ENCODE measurements at places on chromosomes 1 and 21.

DNA sequence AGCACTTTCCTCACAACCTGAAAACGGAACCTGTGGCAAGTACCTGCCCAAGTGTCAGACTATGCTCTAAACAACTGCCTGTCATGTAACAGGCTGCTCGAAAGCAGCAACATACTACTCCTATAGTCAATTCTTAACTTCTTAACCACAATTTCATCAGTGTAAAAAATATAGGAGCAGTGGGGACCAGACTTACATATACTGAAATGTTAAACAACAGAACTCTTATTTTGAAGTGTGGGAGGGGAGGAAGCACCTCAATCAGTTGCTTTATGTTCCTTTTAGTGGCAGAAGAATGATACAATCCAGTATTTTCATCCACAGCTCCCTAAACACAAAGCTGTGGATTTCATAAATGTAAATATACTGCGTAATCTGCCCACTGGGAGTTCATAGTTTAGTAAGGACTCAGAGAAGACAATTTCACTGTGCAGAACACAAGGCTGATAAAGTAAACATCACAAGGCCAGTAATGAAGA, 44.2 kb downstream of the WLS start:
- DNase-seq, result no peak

DNA sequence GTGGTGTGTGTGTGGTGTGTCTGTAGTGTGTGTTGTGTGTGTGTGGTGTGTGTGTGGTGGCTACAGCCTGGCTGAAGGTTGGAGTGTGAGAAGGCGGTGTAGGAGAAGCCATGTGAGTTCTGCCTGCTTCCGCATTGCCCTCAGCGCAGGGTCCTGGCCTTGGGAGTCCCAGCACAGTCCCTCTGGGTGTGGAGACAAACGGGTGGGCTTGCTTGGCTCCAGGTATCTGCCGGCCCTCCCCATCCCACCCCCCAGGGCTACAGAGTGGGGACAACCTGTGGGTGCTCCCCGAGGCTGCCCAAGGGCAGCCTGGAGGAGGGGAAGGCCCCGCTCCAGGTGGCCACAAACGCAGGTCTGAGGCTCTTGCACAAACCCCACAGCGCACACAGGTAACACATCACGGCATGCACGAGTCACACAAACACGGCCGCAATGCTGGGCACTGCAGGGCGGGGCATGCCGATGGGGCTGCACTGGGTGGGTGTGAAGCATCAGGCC, 31.7 kb upstream of the ADARB1 start:
- DNase-seq, result no peak

DNA sequence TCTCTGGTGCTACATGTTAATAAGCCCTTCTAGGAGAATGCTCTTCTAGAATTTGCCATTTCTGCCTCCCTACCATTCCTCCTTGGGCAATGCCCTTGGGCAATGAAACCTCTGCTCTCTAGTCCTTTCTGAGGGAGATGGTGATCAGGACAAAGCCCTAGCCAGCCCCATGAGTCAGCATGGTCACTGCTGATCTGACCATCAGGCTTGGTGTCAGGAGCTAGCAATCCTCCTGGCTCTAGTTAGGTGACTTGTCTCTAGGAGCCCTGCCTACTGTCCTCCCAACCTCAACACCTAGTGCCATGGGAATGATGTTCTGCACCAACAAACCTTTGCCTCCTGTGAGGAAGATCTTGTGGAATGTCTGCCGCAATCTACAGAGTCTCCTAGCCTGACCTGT, 89.8 kb downstream of the NMNAT2 start:
- no peak for DNase-seq

DNA sequence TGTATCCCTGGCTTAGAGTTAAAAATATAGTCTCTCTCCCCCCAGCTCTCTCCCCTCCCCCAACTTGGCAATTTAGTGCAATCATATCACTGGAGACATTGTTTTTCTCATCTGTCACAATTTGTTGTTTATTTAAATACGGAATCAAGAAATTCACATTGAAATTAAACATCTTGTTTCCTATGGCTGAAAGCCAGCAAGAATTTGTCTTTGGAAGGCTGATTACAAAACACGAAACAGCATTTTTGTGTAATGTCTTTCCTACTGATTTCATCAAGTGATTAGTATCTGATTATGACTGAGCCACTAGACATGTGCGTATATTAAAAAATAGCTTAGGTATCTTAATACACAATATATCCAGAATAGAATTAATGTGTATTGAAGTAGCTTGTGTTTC, 119.7 kb downstream of the LYPLAL1 start:
- no peak for DNase-seq

DNA sequence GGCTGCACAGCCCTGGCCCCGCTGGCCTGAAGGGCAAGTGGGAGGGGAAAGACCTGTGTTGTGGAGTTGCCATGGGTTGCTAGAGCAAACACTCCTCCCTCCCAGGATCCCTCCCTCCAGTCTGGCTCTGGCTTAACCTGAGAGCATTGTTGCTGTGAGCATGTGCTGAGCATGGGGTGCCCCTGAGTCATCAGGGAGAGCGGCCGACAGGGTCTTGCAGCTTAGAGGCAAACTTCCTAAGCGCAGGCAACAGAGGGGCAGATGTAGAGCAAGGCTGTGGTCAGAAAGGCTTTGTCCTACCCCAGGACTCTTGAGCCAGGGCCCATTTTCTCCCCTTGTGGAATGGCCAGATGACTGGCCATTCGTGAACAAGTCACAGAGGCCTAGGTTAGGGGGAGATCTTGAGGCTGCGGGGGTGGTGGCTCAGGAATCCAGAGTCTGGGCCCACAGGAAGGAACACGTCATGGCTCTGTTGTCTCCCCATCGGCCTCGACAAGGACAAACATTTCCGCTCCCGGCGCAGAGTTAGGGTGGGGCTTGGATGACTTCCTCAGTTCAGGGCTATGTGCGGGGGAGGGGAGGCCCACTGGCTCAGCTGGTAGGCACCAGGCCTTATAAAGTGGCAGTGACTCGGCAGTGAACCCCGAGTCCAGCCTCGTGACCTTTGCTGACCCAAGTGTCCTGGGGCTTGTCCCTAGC, 362 bp upstream of the DYNLT4 start:
- peak; percentile 93 for DNase-seq

- no peak for DNase-seq
Observed at GRCh38 chr1:68180441-68181164, 51.7 kb downstream of the WLS start.

DNA sequence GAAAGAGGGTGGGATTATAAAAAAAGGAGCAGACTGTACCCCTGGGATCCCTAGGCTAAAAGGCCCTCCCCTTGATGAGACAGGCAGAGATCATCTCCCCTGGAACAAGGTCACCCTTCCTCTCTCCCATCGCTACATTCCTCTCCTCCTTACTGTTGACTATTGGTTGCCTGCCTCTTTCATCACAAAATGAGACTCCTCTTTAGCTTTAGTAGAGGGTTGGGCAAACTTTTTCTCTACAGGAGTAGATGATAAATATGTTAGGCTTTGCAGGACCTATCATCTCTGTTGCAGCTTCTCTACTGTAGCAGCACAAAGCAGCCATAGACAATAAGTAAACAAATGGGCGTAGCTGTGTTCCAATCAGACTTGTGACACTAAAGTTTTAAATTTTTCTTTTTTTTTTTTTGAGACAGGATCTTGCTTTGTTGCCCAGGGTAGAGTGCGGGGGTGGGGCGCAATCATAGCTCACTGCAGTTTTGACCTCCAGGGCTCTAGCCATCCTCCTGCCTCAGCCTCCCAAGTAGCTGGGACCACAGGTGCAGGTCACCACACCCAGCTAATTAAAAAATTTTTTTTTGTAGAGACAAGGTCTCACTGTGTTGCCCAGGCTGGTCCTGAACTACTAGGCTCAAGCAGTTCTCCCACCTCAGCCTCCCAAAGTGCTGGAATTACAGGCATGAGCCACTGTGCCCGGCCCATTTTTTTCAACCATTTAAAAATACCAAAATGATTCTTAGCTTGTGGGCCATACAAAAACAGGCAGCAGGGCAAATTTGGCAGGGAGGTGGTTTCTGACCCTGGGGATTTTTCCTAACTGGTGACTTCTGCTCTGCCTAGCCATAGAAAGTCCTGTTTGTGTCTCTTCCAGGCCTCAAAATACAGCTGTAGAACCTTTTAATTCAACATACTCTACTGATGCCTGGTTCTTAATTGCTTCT, 15.1 kb downstream of the MCL1 start:
- no peak for DNase-seq

- DNase-seq, result no peak
Observed at GRCh38 chr1:158830904-158831507, at the start of gene MNDA. TSS of gene MNDA (plus strand) at chr1:158831351. CDS start at chr1:158842154, 10,803 bp downstream.

GRCh38 chr21:39924577-39925308, 57.5 kb downstream of the PCP4 start:
- DNase-seq, result no peak

GRCh38 chr1:27862004-27862403, 10.3 kb upstream of the THEMIS2 start:
- no peak for DNase-seq

DNA sequence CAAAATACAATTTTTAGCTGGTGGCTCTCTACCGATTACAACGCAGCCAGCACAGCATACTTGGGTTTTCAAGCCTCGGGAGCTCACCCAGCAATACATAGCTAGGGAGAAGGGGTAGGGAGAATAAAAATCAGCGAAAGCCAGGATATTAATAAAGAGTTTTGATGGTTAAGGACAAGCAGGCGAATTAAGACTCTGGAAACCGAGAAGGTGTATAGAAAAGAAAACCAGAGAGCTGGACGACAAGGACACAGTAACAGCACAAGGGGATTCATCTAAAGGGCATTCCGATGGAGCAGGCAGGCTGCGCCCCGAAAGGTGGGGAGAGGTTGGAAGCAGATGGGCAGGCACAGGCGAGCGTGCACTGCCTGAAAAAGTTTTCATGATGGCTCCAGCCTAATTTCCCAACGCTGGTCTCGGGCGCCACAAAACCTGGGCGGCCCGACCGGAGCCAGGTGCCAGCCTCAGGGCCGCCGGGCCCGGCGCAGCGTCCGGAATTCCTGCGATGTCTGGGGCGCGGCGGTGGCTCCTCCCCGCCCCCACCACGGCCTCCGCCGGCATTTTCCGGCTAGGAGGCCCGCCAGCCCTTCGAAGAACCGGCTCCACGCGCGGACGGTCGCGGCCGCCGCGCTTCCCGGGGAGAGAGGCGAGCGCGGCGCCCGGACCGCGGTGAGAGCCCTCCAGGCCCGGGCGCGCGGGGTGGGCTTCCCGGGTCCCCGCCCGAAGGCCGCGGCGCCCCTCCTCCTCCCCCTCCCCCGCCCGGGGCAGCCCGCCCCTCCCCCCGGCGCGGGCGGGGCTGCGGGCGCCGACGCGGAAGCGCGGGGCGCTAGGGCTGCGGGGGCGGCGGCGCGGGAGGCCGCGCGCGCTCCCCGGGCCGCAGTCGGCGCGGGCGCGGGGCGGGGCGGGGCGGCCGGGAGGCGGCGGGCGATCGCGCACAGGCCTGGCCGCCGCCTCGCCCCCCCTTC, 774 bp upstream of the DYRK1A start:
- peak; percentile 54 for DNase-seq

DNA sequence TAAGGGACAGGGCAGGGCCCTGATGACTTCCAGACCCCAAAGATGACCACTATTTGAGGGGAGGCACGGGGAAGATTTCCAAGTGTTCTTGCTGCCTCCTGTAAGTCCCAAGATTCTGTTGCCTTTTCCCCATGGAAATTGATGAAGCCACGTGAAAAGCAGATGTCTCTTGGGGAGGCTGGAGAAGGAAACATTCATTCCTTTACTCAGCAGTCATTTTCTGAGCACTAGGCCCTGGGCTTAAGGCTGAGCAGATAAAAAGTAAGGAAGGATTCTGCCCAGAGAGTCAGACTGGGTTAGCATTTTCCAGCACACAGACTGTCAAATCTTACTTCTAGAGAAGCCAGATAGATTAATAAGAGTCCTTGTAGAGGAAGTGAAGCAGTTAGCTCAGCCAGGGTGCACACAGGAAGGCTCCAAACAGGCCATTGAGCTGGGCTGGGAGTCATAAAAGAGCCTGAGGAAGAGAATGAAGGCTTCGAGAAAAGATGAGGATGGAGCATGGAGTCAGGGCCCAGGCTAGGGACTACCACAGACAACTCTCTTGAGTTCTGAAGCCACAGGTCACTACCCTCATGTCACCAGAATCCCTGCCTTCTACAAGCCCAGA, 10.1 kb downstream of the EXTL1 start:
- DNase-seq, result no peak

GRCh38 chr21:21828130-21828529, 829.9 kb downstream of the NCAM2 start:
- DNase-seq, result no peak

DNA sequence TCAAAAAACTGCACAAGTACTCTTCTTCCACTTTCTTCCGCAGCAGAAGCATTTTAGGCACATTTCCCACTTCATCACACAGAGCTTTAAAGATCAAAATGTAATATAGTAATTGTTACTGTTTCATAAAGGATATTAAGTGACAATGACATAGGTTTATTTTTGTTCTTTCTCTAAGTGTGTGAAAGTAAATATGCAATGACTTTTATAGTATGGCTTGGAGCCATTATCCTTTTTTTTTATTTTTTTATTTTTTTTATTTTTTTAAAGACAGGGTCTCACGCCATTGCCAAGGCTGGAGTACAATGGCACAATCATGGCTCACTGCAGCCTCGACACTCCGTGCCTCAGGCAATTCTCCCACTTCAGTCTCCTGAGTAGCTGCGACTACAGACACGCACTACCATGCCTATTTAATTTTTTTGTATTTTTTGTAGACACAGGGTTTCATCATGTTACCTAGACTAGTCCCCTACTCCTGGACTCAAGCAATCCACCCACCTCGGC, 7.0 kb downstream of the TRIM33 start:
- no peak for DNase-seq

DNA sequence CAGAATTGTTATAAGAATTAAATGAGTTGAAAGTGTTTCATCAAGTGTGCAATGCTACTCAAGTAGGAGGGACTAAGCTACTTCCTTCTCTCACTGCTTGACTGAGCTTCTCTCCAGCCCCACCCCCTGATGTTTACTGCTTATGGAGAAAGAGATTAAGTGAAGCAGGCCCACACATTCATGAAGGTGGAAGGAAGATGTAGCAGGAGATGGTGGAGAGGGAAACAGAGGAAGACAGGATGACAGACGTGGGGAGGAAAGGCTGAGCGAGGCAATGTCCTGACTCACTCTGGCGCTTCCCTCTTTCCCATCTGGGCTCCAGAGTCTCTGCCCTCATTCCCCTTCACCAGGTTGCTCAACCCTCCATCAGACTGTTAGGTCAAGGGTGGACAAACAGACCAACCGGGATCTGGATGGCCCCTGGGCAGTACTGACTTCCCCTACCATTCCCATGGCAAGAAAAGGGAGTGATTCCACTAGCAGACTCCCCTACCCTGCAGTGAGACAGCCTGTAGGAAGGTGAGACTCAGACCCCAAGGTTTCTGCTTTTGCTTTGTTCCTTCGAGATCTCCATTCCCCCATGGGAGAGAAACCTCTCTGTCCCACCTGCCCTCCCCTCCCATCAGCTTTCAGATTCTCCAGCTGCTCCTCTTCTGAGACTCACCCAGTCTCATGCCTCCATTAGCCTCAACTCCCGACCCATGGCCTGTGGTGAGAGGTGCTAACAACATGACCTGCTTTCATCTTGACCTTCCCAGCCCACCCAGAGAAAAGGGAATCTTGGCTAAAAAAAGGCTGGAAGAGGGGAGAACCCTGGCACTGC, 3.1 kb upstream of the ARHGEF2 start:
- no peak for DNase-seq

- DNase-seq, result no peak
Observed at GRCh38 chr1:196131691-196132090, 476.5 kb downstream of the KCNT2 start.

Data from activated CD4-positive, alpha-beta T cell treated with anti-CD3 and anti-CD28 coated beads, Interleukin-2, amount 50 U/mL, for 16 hours (primary cell).